ENCODE measurements at places on chromosomes 1 and 21.

GRCh38 chr1:77473690-77474089 is 191.9 kb downstream of the AK5 start:
- DNase-seq: no peak

GRCh38 chr1:39266269-39266668 is 61.8 kb downstream of the MACF1 start:
- DNase-seq: no peak

DNA sequence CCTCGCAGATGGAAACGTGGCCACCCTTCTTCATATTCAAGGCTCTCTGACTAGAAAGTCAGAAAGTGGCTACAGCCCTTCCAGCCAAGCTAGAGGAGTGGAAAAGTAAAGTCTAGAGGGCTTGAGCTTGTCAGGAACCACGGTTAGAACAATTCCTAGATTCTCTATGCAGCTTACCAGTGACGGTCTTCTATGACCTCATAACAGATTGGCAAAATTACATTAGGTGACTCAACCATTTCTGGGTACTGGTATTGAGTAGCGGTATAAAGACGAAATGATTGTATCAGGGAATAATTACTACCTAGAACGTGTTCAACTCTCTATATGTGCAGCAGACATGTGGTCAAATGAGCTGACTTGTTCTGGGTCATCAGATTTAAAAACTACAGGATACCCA is 155.0 kb upstream of the RUNX1 start:
- DNase-seq: no peak

GRCh38 chr1:204258213-204259115 is 44.7 kb upstream of the GOLT1A start:
- peak; percentile 16 for DNase-seq

- no peak for DNase-seq
These were observed 1.2 kb upstream of the WNT3A start for GRCh38 chr1:228005511-228006033.

DNA sequence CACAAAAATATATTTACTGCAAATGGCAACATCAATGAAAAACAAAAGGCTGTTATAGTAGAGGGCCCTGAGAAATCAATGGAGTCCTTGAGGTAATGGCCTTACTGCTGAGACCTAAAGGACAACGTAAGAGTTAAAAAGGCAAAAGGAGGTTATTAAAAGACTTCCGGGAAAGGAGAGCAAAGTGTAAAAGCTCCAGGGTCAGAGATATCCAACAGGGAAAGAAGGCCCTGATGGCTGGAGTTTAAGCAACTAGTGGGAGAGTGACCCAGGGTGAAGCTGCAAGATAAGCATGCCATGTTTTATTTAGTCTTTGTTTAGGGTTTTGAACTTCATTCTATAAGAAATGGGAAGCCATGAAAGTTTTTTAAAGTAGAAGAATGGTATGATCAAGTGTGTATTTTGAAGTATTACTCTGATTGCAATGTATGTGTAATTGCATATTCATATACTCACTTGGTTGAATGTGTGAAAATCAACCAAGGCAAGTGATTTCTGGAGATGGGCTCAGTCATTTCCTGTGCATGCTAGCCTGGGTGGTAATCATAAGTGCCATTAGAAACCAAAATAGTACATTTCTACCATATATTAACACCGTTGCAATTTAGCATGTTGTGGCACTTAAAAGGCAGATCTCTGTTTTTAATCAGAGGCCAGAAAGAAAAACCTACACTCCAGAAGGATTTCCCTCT is 5.3 kb upstream of the DPYD start:
- DNase-seq: no peak

- DNase-seq: no peak
These were observed 111.8 kb upstream of the NBPF11 start for GRCh38 chr1:148263906-148264255.

DNA sequence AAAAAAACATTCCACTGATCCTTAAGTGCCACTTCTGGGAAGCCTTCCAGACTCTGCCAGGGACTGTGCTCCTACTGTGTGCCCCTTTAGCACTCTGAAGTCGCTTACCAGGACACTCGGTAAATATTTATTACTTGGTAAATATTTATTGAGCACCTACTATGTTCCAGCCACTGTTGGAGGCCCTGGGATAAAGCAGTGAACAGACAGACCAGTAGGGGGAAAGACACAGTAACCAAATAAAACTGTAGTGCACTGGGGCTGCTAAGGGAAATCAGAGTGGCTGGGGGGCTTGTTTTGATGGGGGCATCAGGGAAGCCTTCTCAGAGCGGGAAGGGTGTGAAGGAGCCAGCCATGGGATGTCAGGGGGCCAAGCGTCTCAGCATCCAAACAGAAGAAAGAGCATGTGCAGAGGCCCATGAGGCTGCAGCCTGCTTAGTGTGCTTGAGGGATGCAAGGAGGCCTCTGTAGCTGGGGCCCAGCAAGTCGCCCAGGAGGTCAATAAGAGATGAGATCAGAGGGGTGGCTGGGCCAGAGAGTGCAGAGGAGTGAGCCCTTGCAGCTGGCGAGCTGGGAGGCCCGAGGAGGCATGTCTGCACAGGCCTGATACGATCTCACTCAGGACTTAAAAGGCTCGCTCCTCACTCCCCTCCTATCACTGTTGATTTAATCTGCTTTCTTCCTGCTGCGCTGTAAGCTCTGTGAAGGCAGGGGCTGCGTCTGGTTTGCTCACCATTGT is 28.6 kb downstream of the KAZN start:
- DNase-seq: no peak

GRCh38 chr1:220385158-220385557 is 112.9 kb upstream of the RAB3GAP2 start:
- DNase-seq: no peak

GRCh38 chr1:37294529-37294928 is 179.9 kb upstream of the ZC3H12A start:
- DNase-seq: no peak

DNA sequence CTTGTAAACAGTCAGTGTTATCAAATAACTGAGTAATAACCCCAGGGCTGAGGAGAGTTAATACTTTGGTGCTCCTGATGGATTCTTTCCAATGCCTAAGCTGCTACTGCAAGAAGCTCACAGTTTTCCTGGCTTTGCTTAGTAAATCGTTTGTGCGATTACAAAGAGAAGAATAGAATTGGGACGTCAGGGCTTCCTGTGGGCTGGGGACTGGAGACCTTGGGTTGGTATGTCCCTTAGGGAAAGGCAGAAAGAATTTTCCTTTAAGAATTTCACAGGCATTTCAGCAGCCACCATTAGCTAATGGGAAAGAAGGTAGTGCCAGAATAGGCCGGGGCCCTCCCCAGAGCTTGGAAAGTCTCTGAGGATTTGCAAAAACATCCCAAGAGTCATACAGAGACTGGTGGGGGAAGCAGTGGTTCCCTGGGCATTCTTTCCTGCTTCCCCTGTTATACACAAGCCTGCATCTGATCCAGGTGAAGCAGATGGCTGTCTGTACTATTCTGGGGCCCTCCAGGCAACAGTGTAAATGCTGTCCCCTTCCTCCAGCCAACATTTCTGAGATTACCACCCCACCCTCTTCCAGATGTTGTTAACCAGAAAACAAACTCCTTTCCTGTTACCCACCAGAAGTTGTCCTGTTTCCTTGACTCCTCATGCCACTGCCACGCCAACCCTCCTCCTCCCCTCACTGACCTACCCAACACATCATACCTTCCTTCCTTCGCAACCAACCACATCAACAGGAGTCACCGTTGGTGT is 40.2 kb downstream of the PLXNA2 start:
- DNase-seq: no peak

DNA sequence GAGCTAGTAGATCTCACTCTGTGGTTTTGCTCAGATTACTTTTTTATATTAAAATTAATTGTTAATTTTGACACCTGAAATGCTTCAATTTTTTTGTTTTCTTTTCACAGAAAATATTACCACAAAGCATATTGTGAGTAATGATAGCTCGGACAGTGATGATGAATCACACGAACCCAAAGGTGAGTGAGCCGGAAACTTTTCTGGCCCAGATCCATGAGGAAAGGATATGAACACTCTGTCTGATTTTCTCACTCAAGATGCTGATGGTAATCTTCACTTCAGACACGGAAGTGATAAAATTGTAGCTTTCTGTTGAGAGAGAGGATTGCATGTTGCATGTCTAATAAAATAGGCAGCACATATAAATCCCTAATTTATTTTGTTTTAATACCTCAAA is 121.8 kb downstream of the PLA2G4A start:
- DNase-seq: no peak

- no peak for DNase-seq
These were observed 31.2 kb downstream of the MTARC1 start for GRCh38 chr1:220817907-220818306.

GRCh38 chr1:66576645-66577044 is 42.7 kb downstream of the SGIP1 start:
- no peak for DNase-seq

- DNase-seq: peak; percentile 8
These were observed 1.6 kb downstream of the LMO4 start for GRCh38 chr1:87330057-87330884.

GRCh38 chr1:7587773-7588456 is 183.2 kb upstream of the VAMP3 start:
- DNase-seq: no peak

GRCh38 chr21:38211321-38211720 is 45.5 kb upstream of the KCNJ15 start:
- DNase-seq: no peak

DNA sequence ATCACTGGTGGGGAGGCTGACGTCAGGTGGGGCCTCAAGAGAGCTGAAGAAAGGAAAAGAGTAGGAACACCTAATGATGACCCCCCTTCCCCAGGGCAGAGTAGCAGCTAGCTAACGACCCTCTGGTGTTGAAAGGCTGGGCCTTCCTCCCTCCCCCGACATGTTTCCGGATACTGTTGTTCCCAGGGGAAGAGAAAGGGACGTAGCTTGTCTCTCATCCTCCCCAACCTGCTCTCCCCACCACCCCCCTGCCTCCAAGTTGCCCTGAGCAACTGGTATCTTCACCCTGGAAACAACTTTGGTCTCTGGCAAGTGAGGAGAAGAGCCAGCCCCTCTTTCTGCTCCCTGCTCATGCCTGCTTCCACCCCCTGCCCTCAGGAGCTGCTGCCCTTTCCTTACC is 2.4 kb downstream of the SEMA6C start:
- no peak for DNase-seq

- DNase-seq: no peak
These were observed 336.5 kb downstream of the KCNH1 start for GRCh38 chr1:210797422-210797821.

DNA sequence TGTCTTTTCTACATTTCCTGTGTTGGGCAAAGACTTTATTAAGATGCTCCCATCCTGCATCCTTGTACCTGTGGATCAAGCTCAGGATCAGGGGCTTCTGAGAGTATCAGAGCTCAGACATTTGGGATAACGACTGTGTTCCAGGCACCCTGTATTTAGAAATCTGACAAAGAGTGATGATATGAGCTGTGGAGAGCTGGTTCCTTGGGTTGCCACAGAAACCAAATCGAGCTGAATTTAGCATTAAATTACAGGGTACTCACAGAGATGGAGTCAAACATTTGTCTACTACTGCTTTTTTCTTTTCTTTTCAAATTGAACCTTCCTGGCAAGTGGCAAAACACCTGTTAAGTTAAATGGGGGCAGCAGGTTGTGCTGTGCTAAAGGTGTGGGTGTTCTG is 110.6 kb downstream of the XCL2 start:
- no peak for DNase-seq

- no peak for DNase-seq
These were observed 544.4 kb downstream of the PLPP3 start for GRCh38 chr1:56034847-56035481.

GRCh38 chr21:28522014-28522799 is 470.5 kb downstream of the LTN1 start:
- DNase-seq: no peak

DNA sequence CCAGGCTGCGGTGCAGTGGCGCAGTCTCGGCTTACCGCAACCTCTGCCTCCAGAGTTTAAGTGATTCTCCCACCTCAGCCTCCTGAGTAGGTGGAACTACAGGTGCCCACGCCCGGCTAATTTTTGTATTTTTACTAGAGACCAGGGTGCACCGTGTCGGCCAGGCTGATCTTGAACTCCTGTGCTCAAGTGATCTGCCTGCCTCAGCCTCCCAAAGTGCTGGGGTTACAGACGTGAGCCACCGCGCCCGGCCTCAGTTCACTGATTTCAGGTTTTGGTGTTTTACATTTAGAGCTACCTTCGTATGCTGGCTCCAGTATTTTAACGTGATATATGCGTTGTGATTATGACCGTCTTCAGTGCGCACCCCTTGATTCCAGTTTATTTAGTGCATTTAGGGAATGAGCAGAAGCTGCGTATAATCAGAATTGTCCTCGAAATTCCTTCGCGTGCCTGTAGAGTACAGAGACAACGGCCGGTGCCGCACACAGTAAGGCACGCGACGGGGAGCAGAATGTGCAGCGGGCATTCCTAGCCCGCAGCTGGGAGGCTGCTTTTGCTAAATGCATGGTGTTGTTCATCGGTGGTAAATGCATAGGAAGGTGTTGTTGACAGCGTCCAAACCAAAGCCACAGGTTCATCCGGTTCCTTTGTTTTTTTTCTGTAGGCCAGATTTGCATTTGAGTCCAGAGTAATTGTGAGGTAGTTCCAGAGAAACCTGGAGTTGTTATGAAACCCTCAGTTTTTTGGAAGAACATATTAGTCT is 48.9 kb upstream of the DIP2A start:
- no peak for DNase-seq

- no peak for DNase-seq
These were observed 245.7 kb downstream of the PTBP2 start for GRCh38 chr1:96967311-96967710.

DNA sequence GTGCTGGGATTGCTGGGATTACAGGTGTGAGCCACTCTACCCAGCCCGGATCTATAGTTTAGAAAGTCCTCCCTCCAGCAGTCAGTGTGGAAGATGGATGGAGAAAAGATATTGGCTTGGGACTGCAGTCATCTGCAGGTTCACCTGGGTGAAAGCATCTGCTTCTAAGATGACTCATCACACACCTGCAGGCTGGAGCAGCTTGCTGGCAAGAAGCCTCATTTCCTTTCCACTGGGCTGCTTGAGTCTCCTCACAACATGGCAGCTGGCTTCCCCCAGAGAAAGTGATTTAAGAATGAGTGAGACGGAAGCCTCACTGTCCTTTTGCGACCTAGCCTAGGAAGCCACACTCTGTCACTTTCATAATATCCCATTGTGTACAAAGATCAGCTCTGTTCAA is 50.0 kb downstream of the FOXO6 start:
- DNase-seq: no peak

GRCh38 chr1:203467550-203467921 is 8.1 kb upstream of the PRELP start:
- no peak for DNase-seq

- no peak for DNase-seq
These were observed 62.3 kb downstream of the ST6GALNAC3 start for GRCh38 chr1:76136894-76137293.

- no peak for DNase-seq
These were observed 629.0 kb downstream of the USP25 start for GRCh38 chr21:16358784-16359183.

DNA sequence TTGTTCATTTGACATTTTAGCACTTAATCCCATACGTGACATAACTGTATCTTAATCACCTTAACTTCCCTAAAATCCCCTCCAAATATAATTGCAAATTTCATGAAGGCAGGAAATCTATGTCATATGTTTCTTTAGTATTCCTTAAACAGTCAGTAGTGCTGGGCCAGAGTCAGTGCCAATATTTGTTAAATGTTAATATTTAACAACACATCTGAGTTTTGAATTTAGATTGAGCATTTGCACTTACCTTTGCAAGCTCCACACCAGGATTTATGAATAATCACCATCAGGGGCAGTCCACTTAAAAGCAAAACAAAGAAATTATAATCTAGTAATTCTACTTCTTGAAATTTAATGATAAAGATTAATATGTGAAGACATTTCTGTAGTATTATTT is 5.3 kb downstream of the KTI12 start:
- DNase-seq: no peak

GRCh38 chr1:44472620-44473525 is 67.8 kb downstream of the RNF220 start:
- DNase-seq: no peak

GRCh38 chr1:190084552-190084951 is 393.1 kb downstream of the BRINP3 start:
- DNase-seq: no peak

Data from activated naive CD8-positive, alpha-beta T cell treated with anti-CD3 and anti-CD28 coated beads for 36 hours (primary cell).